ENCODE measurements at places on chromosomes 6 and 20.
A peak's percentile ranks its signal among the peaks of the same experiment; 100 is the strongest.

DNA sequence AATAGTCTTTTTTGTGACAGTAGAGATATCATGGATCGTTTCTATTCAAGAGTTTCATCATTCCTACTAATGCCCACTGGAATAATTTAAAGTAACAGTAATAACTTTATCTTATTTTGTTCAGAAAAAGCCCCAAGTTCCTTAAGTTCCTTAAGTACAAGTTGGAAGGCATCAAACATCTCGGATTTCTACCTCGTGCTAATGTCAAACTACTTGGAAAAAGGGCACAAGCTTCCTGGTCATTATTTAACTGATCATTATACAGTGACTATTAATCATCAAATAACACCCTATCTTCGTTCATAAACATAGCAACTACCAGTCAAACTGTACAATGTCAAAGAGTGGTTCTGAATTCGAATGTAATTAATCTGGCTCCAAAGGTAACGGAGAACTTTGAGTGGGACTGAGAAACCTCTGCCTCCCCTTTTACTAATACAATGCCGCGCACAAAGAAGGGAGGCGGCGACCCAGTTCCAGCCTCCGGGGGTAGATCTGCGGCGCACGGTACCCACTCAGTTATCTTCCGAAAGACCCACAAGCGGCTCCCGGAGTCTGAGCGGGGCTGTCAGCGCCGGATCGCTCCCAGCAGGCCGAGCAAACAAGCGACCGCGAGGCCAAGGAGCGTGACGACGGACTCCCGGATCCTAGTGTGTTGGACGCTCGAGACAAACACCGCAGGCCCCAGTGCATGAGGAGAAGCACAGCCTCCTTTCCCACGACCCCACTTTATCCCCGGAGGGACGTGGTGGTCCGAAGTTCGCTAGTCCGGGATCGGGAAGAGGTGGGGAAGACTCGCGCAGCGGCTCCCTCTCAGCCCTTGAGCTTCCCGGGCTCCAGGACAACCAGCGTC, 716 bp downstream of the SHPRH start:
- DNase-seq: no peak

- DNase-seq: no peak
Measured at GRCh38 chr6:114001354-114001753, 30.4 kb upstream of the HDAC2 start.

- no peak for DNase-seq
Measured at GRCh38 chr6:126685182-126685581, 345.3 kb downstream of the CENPW start.

DNA sequence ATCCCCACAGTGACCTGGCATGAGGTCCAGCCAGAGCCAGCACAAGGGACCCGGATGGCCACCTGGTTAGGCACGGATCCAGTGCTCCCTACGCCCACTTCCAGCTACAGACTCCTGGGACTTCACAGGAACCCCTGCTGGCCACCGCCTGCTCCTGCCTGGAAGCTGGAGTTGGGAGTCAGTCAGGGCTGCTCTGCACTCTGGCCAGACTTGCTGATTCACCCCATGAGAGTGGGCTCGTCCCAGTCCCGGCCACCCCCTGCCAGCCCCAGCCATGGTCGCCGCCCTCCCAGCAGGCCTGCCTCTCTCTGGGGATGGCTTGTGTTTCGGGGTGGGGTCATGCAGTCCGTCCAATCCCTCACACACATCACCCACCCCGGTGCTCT, 125.8 kb downstream of the DLL1 start:
- no peak for DNase-seq

- no peak for DNase-seq
Measured at GRCh38 chr20:43458422-43458924, 777 bp downstream of the SRSF6 start.

DNA sequence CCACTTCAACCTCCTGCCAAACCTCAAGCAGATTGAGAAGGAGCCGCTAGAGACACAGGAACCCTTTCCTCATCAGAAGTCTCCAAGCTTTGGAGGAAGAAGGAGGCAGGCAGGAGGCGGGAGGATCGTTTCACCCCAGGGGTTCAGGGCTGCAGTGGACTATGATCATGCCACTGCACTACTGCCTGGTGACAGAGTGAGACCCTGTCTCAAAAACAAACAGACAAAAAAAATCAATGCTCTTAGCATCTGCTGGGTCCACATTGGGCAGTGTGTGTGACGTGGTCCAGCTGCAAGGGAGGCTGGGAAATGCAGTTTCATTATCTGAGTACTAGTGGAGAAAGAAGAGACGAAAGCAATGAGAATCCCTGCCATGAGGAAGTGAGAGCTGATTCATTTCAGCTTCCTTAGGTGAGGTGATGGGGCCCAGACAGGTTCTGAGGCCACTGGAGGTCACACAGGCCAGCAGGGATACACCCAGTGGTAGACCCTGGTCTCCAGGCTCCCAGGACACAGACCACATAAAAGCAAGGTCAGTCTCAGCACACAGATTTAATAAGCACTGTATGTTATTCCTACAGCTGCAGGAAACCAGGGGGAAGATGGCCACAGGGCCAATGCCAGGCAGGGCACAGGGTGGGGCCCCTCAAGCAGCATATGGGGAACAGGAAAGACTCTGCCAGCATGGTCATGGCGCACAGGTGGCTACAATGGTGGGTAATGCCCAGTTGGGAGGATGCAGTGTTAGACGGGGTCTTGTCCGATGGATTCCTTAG, 4.3 kb downstream of the GFRA4 start:
- DNase-seq: peak; percentile 67

DNA sequence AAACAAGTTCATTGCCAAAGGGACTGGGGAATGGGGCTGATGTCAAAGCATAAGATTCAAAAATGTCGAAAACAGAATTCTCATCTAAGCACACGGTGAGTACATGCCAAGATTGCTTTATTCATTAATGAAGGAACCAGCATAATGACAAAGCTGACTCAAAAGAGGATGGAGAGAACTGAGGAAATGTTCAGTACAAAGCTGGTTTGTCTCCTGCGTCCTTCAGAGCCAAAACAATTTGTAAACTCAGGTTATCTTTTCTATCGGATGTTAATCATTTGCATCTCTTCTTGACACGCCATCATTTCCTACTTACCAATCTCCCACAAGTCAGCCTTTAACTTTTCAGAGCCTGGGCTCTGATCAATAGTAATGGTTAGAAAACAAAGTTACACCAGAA, 195.6 kb upstream of the PMEPA1 start:
- no peak for DNase-seq

GRCh38 chr20:40849456-40849855, 160.4 kb upstream of the MAFB start:
- peak; percentile 20 for DNase-seq

DNA sequence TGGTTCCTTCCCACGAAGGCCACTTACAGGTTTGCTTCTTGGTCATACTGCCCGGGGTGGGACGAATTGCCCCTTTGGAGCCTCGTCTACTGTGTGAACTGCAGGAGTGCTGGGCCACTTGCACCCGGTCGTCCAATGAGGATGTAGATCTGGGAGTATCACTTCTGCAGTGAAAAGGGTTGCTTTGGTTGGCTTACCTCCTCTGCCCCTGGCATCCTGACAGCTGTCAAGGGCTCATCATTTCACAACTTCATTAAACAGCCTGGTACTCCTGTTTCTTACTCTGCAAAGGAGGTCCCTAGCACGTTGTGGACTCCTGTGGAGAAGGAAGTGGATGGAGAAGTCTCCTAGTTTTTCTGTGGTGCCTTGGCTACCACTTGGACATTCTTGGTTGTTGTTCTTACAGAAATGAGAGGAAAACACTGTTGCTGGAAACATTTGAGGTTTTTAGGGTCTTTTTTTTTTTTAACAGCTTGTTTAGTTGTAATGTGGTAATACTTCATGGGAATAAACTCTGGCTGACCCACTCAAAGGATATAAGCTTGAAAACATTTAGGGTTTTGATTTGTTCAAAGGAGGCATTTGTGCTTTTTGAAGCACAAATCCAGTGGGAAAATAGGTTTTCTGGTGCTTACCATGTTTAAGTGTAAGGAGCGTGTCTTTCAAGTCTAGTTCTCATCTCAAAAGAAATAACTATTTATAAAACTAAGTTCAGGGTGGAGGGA, 60.7 kb downstream of the AKAP12 start:
- peak; percentile 35 for DNase-seq

GRCh38 chr6:24658573-24659560, 7.8 kb downstream of the TDP2 start:
- DNase-seq: no peak

- no peak for DNase-seq
Measured at GRCh38 chr6:158185729-158186456, 17.7 kb downstream of the GTF2H5 start.

- peak; percentile 18 for DNase-seq
Measured at GRCh38 chr20:8952721-8953120, 116.2 kb upstream of the PLCB4 start.

DNA sequence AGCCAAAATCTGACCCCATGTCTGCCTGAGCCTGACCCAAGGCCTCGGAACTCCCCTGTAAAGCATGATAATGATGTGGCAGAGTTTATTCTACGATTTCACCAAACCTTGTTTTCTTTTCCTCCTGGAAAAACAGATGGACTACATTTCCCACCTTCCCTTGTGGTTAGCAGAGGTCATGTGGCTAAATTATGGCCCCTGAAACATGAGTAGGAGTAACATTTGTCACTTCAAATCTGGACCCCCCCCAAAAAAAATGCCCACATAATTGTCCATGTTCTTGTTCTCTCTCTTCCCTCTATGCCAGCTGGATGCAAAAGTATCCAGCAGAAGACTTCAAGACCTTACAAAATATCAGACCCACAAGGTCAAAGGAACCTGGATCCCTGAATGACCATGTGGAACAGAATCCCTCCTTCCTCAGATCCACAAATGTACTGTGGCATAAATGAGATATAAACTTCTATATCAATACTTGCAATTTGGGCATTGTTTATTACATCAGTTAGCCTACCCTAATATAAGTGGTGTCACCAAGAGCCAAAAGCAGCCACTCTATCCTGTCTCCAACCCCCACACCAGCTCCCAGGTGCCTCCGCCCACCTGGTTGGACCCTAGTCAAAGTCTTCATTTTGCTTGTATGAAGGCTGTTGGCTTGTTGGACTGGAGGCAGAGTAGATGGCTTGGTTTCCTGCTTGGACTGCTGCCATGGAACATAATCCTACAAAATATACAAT, 1.4 kb downstream of the C20orf96 start:
- peak; percentile 29 for DNase-seq

- DNase-seq: no peak
Measured at GRCh38 chr20:38186788-38187221, 21.7 kb upstream of the TGM2 start.

- peak; percentile 88 for DNase-seq
Measured at GRCh38 chr6:139981768-139982181, 607.3 kb upstream of the CITED2 start.

- no peak for DNase-seq
Measured at GRCh38 chr6:26514984-26515383, 14.9 kb downstream of the BTN1A1 start.

GRCh38 chr6:167735951-167736288, 90.8 kb upstream of the AFDN start:
- DNase-seq: no peak

- DNase-seq: no peak
Measured at GRCh38 chr20:14526891-14527290, 189.5 kb upstream of the FLRT3 start.

- DNase-seq: no peak
Measured at GRCh38 chr6:12010635-12011275, 1.4 kb upstream of the HIVEP1 start.

DNA sequence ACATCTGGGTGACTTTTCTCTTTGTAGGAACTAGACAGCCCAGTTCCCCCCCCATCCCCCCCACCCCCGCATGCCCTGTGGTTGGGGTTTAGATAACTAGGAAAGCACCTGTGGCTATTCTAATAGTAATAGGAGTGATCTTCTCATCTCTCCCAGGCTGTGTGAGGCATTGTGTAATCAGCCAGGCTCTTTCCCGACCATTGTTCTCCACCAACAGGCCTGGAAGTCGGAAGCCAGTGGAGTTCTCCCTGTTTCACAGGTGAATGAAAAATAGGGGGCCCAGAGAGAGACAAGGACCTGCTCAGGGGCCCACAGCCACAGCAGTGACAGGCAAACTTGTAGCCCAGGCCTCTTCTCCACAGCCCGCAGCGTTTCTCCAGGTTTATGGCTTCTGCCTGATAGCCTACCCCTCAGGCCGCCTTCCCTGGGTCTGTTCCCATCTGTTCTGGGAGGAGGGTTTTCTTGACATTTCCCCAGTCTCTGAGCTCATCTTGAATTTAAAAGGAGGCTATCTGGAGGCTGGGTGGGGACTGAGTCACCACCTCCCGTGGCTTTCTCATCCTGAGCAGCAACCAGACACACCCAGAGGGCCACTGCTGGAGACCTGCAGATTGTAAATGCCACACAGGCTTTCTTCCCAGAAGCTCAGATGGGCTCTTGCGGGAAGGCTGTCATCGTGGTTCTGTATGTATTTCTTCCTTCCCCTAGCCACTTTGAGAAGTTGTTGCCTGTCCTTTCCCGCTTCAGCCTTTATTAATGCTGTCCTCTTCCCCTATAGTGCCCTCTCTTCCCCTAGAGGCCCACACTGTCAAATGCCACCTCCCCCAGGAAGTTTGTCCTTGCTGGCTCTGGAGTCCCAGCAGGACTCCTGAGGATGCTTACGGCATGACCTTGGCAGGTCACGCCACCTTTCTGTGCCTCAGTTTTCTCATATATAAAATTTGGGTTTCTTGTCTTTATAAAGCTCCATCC, 75.9 kb upstream of the MYL9 start:
- no peak for DNase-seq

- DNase-seq: peak; percentile 88
Measured at GRCh38 chr6:97186416-97186999, 96.5 kb downstream of the MMS22L start.

GRCh38 chr6:83183082-83183828, 9.8 kb downstream of the PGM3 start:
- DNase-seq: no peak

DNA sequence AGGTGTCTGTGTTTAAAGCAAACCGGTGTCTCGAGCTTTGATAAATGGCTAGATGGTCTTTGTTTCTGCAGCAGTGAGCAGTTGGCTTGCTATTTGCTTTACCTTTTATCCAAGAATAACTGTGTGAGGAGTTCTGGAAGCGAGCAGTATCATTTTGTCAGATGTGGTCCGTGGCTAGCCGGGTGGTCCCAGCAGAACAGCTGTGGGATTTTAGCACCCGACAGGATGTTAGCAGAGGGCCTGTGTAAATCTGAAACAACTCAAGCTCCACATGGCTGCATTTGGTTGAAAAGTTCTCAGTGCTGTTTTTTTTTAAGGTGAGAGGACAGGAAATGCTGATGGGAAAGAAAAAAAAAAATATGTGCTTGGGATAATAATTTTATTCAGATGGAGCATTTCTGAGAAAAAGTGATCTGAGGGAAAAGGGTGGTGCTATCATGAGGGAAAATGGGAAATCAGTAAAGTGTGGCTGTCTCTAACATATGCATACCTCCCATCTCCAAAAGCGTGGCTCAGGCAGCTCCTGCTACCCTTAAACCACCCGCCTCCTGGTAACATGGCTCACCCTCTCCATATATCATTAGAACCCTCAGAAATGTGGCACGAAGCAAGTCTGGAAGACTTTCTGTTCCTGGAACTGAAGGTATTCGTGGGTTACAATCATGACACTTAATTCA, 215.4 kb downstream of the TSHZ2 start:
- DNase-seq: peak; percentile 27

- no peak for DNase-seq
Measured at GRCh38 chr6:116352515-116353471, 18.0 kb upstream of the DSE start.

Measured in eye (tissue), 1 donor.